Endothelial cell (in vitro differentiated cells): ENCODE measurements at places on chromosomes 1 and 21. TPM values are rescaled to one million over a fixed set of nuclear protein-coding genes. Genes with fewer than 3 reads are reported as not detected.

Gene BCAR3
- total RNA-seq: 19.9 TPM

DNA sequence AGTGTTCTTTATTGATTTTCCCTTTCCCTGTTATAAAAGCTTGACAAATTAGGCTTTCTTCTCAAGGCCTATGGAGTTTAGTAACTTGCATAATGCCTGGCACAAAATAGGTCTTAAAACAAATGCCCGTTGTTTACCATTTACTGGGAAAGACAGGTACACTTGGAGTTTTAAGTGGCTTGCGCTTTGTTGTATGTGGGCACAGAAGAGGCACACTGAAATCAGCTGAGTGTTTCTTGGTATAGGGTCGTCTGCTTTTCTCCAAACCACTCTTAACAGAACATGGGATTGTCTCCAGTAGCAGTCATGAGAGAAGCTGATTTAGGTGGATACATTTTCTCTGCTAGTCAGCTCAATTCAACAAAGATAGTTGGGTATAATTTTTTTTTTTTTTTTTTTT lies 132.5 kb downstream of the SYT14 start:
- DNase-seq: no peak

DNA sequence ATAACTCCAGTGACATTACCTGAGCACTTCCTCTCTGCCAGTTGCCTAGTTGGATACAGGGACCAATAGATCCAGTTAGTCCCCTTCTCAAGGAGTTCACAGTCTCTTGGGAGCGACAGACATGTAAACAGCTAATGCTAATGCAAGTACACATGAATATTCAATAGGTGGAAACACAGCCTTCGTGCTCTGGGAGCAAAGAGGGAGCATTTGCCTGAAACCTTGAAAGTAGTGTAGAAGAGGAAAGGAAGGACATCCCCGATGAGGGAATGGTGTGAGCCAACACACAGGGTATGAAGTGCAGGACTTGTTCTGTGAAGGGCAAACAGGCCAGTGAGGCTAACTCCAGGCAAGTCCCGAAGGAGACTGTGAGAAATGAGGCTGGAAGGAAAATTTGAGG lies 3.8 kb upstream of the TMEM222 start:
- DNase-seq: no peak

Gene PODN
- 0.10 TPM for total RNA-seq

- DNase-seq: no peak
Observed at GRCh38 chr21:39527664-39528381, 76.1 kb downstream of the SH3BGR start.

GRCh38 chr1:160466961-160467360 lies 56.1 kb downstream of the SLAMF6 start:
- no peak for DNase-seq
